ENCODE measurements at places on chromosomes 7 and 10. TPM values are rescaled to one million over a fixed set of nuclear protein-coding genes. Genes with fewer than 3 reads are reported as not detected.

The PTPRN2 gene
- total RNA-seq = 2.2 TPM

The AKR1C8 gene
- not detected for total RNA-seq

The ADO gene
- total RNA-seq = 22.9 TPM

The TMEM213 gene
- total RNA-seq = not detected

The ZEB1 gene
- total RNA-seq = 32.0 TPM

The PRLHR gene
- total RNA-seq = not detected

The KDM7A gene
- 4.5 TPM for total RNA-seq

The COPS6 gene
- 104 TPM for total RNA-seq

The PLPP4 gene
- not detected for total RNA-seq

The PSD gene
- total RNA-seq = 10.6 TPM

The HHEX gene
- 34.5 TPM for total RNA-seq

The EGR2 gene
- total RNA-seq = 0.47 TPM

The AMPH gene
- total RNA-seq = 0.61 TPM

The HMX2 gene
- not detected for total RNA-seq

The GPR37 gene
- 0.13 TPM for total RNA-seq

The DPYSL4 gene
- 1.2 TPM for total RNA-seq

The PRSS37 gene
- not detected for total RNA-seq

The C10orf71 gene
- total RNA-seq = not detected

The PNLIPRP1 gene
- not detected for total RNA-seq

All from adrenal gland (tissue), 19 donors.